PC-9 (cell line): ENCODE measurements at places on chromosomes 13 and 19. TPM values are rescaled to one million over a fixed set of nuclear protein-coding genes. Genes with fewer than 3 reads are reported as not detected.

DNA sequence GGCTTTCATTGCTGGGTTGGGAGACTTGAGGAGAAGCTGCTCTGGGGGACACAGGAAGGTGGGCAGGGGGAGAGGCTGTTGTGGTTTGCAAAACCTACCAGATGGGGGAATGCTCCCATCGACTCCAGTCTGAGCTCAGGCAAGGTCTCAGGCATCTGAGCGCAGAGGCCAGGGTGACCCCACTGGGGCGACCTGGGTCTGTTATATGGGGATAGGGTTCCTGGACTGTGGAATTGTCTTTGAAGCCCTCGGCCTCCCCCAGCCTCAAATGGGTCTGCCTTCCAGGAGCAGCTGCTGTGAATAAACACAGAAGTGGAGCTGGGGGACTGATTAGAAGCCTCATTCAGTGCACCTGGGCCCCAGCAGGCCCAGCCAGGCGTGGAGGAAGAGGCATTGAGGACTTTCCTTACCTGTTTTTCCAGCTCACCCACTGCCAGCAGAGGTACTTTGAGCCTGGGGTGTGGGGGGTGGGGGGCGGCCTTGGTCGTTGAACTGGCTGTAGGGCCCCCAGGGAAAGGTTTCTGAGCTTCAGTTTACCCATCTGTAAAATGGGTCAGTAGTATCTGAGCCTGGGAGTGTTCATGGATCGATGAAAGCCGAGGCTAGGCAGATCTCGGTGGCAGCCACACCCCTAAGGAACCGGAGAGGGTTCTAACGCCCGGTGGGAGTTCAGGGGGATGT lies 1.4 kb downstream of the CERS4 start:
- DNase-seq: no peak

GRCh38 chr13:34421858-34422475 lies 520.1 kb upstream of the NBEA start:
- no peak for DNase-seq

DNA sequence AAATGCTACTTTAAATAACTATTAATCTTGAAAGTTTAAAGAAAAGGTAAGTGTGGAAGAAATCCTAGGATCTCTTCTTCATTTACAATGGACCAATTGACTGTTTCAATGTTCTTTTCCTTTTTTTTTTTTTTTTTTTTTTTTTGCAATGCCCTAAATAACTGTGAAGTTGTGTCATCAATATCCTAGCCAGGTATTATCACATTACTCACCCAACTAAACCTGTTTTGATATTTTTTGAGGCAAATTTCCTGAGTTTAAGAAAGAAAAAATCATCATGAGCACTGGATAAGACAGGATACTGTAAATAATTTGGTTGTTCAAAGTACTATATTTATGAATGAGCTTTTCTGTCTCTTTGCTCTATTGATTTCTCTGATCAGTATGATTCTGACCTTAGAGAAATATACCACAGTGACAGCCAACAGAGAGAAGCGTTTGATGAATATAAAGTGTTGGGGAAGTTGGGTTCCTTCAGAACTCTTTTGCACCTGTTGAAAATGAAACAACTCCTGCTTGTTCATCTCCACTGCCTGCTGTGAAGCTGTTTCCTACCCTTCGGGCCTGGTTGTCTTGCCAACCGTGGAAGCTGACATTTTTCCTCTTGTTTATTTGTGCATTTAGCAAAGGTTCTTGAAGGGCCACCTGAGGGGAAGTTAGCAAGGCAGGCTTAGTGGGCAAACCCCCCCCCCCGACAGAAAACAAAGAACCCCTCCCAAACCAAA lies 1220.5 kb upstream of the SLC10A2 start:
- peak; percentile 42 for DNase-seq

DNA sequence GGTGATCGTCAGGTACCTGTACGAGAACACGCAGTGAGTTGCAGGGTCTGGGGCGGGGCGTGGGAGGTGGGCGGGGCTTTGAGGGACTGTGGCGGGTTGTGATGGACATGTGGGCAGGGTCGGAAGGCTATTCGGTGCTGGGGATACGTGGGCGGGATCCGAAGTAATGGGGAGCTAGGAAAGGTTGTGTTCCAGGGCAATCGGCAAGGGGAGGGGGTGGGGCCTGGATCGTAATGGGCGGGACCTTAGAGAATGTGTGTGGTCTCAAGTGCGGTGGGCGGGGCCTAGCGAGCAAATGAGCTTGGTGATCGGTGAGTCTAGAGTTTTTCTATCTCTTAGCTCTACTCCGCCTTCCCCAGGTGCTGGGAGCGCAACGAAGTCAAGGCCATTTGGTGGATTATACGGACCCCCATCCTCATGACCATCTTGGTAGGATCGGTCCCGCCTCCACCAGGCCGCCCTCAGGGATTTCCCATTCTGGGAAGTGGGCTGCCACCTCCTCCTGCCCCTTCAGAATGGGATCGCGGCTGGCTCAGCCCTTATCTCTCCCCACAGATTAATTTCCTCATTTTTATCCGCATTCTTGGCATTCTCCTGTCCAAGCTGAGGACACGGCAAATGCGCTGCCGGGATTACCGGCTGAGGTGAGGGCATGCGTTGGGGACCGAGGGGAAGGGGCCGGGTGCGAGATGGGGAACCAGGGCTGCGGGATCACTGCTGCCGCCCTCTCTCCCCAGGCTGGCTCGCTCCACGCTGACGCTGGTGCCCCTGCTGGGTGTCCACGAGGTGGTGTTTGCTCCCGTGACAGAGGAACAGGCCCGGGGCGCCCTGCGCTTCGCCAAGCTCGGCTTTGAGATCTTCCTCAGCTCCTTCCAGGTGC lies 9.6 kb downstream of the GIPR start:
- peak; percentile 99 for DNase-seq

DNA sequence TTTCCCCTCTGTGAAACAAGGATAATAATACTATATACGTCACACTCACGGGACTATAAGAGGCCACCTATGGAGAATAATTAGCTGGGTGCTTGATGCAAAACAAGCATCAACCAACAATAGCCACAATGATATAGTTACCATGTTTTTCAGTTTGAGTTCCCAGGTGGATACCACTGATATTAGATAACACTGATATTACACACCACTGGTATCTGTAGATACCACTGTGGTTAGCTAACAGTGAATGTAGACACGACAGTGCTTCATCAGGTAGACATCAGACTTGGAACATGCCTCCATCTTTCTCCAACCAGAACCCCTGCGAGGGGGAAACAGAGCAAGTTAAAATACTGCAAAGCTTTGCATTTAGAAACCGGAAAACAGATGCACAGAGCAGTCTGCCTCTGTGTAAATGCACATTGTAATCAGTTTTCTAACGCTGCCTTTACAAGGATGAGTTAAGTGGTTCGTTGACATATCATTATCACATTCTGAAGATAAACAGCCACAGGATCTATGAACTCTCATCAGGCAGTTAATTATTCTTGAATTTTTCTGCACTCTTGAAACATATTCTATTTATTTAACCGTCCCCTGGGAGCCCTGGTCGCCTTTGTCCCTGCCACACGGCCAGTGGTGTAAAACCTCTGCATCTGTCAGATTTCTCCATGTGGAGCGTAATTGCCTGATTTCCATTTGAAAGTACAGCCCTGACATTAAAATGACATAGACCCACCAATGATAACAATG lies 80.7 kb downstream of the RNASEH2B start:
- DNase-seq: no peak

GRCh38 chr13:26449063-26449848 lies 108.2 kb upstream of the WASF3 start:
- DNase-seq: no peak

DNA sequence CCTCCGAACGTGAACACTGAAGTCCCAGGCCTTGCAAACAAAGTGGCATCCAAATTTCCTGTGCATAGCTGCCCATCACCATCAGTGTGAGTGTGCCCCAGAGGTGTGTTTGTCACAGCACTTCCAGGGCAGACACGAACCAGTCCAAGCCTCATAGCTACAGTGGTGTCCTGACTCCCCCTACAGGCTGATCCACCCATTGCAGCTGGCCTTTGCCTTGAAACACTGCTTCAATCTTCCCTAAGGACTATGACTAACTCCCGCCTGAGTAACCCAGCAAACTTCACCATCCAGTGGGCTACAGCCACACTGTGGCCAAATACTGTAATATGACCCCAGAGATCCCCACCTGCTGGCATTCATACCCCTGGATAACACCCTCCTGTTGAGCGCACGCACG lies 3.9 kb downstream of the ZNF266 start:
- DNase-seq: peak; percentile 19

GRCh38 chr13:41017159-41017558 lies 2.0 kb downstream of the ELF1 start:
- no peak for DNase-seq

GRCh38 chr19:50607874-50608785 lies 31.6 kb downstream of the SYT3 start:
- no peak for DNase-seq

GRCh38 chr13:80297094-80297493 lies 43.8 kb downstream of the SPRY2 start:
- DNase-seq: no peak

- DNase-seq: no peak
These were observed 12.0 kb downstream of the ELF1 start for GRCh38 chr13:41006978-41007743.

DNA sequence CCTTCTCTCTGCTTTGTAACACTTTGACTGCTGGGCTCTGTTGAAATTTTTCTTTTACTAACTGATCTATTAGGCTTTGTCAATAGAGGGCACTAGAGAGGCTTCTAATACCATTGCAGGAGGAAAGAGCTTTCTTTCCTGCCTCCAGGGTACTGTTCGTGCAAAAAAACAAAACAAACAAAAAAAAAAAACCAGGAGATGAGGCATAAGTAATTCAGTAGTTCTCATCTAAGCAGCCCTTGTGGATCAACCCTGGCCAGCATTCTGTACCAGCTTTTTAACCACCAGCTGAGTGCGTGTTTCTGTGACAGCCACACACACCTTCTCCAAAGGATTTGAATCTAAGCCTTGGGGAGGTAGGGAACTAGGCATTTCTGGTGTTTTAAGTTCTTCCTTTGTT lies 1707.6 kb upstream of the SLC10A2 start:
- DNase-seq: peak; percentile 45

DNA sequence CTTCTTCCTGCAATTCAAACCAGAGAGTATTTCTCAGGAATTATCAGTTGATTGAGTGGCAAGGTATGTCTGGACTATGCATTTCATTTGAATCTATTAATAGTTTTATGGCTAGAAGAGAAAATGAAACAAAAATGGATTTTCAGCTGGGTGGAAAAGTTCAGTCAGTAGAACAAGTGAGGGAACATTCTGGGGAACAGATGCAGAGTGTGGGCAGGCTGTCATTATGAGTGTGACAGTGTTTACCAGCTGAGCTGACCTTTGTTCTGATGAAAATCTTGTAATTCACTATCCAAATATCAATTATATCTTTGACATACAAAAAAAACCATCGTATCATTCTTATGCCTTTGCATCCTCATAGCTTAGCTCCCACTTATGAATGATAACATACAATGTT lies 2.6 kb upstream of the CLC start:
- DNase-seq: no peak

DNA sequence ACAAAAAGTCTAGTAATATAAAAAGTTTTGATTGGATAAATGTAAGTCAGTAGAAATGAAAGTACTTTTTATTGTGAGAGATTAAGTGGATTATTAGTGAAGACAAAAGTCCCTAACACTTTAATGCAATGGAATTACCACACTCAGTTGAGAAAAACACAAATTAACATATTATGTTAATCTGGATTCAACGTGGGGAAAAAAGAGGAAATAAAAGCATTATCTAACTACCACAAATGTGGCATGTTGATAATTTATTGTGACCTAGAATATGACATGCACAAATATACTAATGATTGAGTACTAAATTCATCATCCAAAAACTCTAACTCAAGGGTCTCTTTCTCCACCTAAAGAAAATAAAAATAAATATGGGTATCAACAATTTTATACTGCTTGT lies 41.5 kb downstream of the FOXO1 start:
- no peak for DNase-seq

- peak; percentile 64 for DNase-seq
These were observed 22.5 kb downstream of the IQCN start for GRCh38 chr19:18251587-18252369.

DNA sequence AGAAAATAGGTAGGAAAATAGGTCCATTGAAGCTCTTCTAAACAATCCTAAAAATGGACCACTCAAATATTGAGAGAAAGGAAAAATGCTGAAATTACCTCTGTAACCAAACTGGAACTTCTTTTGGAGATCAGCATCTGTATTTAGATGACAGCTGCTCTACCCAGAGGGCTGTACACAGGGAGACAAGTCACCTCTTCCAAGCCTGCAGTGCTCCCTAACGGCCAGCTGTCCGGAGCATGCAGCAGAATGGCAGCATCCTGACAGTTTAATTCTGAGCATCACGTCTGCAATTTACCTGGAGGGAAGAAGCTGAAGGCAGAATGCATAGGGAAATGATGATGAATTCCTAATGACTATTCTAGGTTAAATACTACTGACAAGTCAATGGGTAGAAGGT lies 62.8 kb upstream of the DIAPH3 start:
- peak; percentile 12 for DNase-seq

Gene WASF3
- 0.20 and 0.31 TPM in 2 replicates for total RNA-seq

Gene DUS3L
- 27.1 and 29.2 TPM in 2 replicates for total RNA-seq

Gene PCP2
- 0.92 and 1.0 TPM in 2 replicates for total RNA-seq

Gene SLC5A5
- 0.18 TPM in 1 of 2 replicates, not detected in the other for total RNA-seq

Gene VMAC
- 6.2 and 7.1 TPM in 2 replicates for total RNA-seq
